GM04503 (cell line): ENCODE measurements at places on chromosomes 5 and 9.

GRCh38 chr5:167843881-167844572 lies 447.4 kb upstream of the WWC1 start:
- no peak for DNase-seq

GRCh38 chr5:125372694-125373631 lies 626.5 kb upstream of the ZNF608 start:
- peak; percentile 45 for DNase-seq

DNA sequence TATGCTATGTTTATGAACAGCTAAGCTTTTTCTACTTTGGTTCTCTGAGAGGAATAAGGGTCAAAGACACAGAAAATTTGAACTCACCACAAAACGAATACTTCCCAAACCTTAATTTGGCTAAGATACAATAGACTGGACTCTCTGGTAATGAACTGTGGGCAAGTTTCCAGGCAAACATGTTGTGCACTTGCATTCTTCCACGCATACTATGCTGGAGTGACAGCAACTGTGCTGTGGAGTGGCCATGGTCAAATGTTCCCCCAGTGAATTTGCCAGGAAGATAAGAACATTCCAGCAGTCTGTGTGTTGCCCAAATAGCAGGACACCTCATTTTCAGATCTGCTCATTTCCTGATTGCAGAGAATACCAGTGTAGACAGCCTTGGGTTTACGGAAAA lies 275.3 kb upstream of the IL12B start:
- no peak for DNase-seq

DNA sequence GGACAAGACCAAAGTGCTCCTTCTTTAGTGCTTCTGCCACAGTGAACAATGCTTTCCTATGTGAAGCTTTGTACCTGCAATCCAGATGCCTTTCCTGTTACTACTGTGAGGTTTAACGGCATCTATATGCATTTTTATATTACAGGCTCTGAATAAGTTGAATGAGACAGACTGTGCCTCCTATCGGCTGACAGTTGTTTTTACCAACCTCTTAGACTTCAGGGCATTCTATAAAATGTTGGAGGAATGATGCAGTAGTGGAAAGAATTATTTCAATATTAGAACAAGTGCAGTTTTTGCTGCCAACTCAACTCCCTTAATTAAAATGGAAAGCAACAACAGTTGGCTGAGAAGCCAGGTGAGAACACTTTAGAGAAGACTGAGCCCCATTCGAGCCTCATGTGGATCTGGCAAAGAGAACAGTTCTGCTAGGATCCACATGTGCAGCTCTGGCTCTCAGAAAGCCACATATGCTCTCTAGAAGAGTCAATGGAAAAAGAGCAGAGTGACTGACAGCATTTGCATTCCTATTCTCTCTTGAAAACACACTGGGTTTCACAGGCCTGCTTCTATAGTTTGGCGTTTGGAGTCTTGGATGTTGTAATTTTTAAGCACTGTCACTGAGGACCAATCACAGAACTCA lies 147.5 kb downstream of the LURAP1L start:
- no peak for DNase-seq

DNA sequence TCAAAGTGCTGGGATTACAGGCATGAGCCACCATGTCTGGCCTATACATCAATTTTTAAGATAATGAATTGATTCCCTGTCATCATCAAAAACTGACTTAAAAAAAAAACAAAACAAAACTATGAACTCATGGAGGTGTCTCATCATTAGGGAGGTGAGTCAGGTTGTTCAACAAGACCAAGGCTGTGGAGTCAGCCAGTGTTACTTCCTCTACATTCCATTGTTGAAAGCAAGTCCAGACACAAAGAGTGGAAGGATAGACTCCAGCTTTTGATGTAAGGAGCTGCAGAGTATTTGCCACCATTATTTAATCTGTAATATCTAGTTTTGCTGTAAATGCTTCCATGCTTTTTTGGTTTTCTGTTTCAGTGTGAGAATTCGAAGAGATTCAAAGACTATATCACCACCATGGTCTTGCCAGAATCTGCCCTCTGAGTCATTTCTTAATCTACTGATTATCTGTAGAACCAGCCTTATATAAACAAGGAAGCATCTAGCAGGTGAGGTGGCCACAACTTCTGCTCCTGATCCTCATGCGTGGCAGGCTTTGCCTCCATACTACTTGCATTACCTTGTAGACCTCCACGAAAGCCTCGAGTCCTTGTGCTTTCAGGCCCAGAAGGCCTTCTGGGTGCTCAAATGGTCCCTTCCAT lies 156.1 kb downstream of the FGF1 start:
- no peak for DNase-seq

GRCh38 chr5:42020788-42021530 lies 95.9 kb downstream of the FBXO4 start:
- DNase-seq, result no peak

GRCh38 chr9:75087289-75087823 lies 599 bp downstream of the NMRK1 start:
- DNase-seq, result no peak

DNA sequence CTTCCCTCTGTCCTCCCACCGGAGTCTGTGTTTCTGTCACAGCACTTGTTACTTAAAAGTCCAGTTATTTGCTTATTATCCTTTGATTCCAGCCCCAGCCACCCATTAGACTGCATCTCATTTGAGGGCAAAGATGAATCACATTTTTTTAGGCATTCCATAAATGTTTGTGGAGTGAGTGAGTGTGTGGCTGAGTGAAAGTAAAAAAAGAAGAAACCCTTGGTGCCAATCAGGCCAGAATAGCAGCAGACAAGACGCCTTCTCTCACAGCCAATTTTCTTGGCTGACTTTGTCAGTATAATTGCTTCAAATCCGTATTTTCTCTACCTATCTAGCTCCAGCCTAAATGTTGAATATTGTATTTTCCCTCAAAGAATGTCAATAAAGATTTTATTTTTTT lies 613.0 kb upstream of the WWC1 start:
- no peak for DNase-seq

GRCh38 chr9:109887079-109887478 lies 107.1 kb downstream of the PALM2AKAP2 start:
- no peak for DNase-seq

- DNase-seq, result no peak
These were observed 44.5 kb upstream of the JMY start for GRCh38 chr5:79191457-79191856.

- no peak for DNase-seq
These were observed 737.4 kb upstream of the GRAMD2B start for GRCh38 chr5:125685771-125686170.

DNA sequence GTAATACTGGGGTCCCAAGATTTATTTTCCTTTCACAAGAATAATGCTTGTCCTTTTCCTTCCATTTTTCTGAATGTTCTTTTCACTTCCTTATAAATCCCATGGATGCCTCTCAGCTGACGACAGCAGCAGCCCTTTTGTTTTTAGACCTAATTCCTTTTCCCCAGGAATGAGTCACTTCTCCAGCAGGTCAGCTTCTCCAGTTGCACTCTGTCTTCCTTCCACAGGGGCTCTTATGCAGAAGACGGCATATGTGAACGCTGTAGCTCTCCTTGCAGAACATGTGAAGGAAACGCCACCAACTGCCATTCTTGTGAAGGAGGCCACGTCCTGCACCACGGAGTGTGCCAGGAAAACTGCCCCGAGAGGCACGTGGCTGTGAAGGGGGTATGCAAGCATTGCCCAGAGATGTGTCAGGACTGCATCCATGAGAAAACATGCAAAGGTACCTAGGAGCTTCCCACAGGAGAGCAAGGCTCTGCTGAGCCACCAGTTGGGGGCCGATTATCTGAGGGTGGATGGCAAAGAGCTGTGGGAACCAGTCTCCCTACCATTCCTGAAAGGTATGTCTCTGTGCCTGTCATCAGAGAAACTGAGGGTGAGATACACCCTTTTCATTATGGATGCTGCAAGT lies 72.9 kb downstream of the RFK start:
- no peak for DNase-seq

DNA sequence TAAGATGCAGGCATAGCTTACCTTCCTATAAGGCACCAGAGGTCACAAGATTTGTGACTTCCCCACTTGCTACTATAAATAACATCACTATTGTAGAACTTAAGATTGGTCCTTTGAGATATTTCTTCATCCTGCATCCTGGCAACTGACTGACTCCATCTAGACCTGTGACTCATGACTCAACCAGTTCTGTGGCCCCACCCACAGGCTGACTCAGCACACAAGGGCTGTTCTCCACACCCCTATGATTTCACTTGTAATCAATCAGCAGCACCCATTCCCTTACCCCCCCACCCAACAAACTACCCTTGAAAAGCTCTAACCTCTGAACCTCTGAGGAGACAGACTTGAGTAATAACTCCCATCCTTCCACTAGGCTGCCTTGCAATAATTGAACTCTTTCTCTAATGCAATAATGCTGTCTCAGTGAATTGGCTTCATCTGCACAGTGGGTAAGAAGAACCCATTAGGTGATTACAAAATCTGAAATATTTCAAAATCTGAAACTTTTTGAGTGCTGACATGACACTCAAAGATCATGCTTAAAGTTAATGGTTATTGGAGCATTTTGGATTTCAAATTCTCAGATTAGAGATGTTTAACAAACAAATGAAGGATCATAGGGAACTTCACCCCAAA lies 296.7 kb downstream of the ARL15 start:
- peak; percentile 65 for DNase-seq

DNA sequence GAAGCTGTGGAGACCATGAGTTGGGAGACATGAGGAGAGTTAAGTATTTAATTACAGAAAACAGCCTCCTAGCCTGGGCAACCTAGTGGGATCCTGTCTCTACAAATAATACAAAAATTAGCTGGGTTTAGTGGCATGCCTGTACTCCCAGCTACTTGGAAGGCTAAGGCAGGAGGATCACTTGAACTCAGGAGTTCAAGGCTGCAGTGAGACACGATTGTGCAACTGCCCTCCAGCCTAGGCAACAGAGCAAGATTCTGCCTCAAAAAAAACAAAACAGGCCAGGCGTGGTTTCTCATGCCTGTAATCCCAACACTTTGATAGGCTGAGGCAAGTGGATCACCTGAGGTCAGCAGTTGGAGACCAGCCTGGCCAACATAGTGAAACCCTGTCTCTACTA lies 52.6 kb downstream of the AQP7 start:
- DNase-seq, result no peak

DNA sequence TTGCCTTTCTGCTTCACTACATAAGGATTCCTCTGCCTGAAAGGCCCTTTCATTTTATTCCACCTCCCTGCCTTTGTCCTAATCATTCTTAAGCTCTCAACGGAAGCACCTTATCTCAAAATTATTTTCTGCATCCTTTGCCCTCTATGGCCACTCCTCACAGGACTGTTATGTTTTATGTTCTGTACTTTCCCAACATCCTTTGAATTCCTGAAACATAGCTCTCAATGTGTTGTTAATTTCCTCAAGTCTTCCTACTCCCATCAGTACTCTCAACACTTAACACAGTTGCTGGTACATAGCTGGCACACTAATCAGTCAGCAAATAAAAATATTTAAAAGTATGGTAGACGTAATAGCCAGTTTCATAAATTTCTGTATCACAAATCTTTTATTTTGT lies 193.0 kb downstream of the RFX3 start:
- DNase-seq, result no peak

DNA sequence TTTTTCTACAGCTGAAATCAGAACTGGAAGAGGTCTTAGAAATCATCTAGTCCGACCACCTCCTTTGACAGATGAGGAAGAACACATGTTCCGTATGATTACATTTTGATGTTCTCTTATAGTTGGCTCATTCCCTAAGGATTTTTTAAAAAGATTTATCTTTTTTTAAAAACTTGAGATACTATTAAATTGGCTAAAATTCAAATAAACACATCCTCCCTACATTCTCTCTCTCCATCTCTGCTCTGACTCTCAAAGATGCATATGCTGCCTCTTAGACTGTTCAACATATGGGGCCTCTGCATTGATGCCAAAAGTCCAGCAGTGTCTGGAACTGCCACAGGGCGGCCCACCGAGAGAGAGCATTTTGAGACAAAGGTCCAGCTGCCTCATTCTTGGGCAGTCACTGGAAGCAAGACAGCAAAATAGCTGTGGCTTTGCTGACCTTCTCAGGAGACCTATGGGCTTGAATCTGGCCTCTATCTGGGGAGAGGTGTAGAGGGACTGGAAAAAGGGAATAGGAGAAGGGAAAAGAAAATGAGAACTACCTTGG lies 12.8 kb upstream of the TSSK1B start:
- no peak for DNase-seq

- DNase-seq, result no peak
These were observed 20.3 kb upstream of the TOR2A start for GRCh38 chr9:127755061-127756060.

DNA sequence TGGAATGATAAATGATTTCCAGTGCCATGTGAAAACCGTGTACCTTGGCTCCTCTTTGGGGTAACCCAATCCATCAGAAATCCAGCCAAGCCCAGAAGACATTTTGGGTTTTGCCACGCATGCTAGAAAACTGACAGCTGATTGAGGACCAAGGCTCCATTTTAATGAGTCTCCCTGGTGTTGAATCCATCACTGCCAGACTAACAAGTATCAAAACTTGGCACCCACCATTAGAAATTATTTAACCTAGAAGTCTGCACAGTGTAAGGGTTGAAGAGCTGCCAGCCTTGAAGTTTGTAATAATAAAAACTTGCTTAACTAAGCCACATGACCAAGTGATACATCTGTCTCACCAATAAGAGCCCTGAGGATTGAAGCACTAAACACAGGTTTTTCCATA lies 369.9 kb downstream of the DNAH5 start:
- no peak for DNase-seq

DNA sequence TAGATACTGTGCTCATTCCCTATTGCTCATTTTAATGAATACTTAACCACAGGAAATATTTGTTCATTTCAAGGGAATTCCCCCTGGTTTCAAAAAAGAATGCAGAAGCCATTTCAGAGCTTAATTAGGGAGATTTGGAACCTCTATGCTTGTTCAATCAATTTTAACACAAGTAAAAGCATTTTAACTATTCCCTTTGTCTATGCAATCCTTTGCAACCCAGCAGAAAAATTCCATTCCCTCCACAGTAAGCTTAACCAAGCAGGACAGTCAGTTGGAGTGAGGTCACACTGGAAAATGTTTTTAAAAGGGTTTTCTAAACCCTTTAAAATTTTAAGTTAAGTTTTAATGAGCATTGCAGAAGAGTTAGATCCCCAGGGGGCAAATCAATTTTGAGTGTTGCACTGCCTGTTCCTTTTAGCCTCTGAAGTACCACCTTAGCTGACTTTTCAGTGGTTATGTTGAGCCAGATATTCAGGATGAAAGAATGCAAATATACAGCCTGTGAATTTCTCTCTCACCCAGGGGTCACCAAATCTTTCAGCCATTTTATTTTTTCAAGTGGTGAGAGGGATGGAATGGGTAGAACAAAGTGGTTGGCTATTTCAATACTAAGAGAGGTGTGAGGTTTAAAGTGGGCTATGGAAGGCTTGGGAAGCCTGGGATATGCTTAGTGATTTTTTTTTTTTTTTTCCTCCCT lies 356.2 kb upstream of the NUDT12 start:
- peak; percentile 94 for DNase-seq
